ENCODE measurements at places on chromosomes 6 and 20.

DNA sequence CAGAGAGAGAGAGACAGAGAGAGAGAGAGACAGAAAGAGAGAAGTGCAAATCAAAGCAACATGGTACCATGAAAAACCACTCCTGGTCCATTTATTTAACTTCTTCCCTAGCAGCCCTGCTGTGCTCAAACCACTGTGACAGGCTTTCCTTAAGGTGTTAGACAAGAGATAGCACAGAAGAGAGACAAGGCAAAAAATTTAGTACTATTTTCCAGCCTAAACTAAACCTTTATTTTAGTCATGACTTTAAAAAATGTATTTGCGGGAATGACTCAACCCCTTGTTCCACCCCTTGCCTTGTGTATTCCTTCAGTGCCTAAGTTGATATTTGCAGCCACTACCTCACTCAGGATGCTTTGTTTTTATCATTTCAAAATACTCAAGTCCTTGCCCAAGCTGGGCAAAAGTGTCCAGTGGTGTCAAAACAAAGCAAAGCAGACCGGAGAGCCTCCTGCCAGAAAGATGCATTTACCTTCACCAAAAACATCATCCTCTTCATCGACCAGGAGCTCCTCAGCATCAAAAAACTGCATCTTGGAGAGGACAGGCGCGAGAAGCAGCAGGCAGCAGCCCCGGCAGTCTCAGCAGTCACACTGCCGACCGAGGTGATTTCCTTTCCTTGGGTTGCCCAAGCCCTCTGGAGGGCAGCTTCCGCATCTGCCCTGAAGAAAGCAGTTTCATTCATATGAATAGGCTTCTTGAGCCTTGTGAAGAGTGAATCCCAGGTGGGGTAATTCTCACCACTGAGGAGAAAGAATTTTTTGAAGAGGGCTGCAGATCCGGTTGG is at the start of gene RIPOR2:
Gene RIPOR2, minus strand, starts transcription at position 595 of the 787 bp plus-strand sequence. Its CDS starts 62 bp downstream, at position 533.
- no peak for DNase-seq

GRCh38 chr6:16670617-16671051 is 90.6 kb downstream of the ATXN1 start:
- DNase-seq = no peak

DNA sequence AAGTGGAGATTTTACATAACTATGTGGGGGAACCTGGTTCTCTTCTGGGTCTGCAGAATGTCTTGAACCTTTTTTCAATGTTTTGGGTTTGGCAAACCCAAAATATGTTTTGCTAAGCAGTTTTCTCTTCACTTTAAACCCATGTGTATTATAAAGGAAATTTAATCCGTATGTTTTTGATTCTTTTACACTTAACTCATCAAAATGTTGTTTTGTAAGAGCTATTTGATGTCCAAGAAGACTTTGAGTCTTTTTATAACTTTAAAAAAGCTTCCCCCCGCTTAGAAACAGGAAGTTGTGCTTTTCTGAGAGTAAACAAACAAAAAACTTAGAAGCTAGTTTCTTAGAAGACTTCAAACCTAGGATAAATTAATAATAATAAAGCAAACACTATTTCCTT is 81.9 kb upstream of the CEP162 start:
- DNase-seq = no peak

GRCh38 chr20:31835977-31836852 is 9.2 kb downstream of the FOXS1 start:
- DNase-seq = no peak

DNA sequence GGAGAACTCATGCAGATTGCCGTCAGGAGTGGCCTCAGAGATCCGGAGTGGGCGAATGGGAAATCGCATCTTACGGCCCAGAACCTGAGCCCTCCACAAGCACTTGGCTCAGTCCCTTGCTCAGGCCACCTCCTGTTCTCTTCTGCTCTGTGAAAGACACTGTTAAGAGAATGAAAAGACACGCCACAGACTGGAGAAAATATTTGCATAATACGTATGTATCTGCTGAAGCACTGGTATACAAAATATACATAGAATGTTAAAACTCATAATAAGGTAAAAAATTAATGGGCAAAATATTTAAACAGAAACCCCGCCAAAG is 838 bp upstream of the POM121L2 start:
- no peak for DNase-seq

DNA sequence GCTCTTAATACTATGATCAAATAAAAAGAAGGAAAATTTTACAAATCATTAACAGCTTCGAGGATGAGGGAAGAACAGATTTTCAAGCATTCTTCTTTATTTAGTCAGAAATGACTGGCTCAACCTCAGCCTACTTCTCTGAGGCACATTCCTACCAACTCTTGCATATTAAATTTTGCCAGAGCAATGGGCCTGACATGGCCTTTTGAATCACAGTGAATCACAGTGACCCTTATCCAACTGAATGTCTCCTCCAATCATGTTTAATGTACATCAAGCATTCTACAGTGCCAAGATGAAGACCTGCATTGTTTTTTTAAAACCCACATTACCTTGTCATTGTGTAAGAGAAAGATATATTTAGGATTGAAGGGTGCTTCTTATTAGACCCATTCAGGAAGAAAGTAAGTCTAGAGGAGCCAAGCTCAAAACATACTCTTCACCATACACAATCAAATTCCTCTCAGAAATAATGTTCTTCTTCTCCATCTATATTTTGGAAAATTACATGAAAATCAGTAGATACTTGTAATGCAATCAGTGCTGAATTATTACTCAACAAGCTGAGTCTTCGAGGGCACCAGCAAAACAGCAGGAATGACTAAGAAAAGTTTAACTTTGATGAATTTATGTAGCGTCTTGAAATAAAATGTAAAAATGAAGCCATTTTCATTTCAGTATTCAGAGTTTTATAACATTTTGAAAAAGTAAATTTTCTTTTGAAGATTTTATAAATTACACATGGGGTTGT is 44.1 kb upstream of the MOXD1 start:
- no peak for DNase-seq

- DNase-seq = no peak
These were observed 3.3 kb downstream of the TMEM244 start for GRCh38 chr6:129857838-129858237.

GRCh38 chr6:17985934-17986655 is 1.3 kb downstream of the KIF13A start:
- DNase-seq = no peak

- DNase-seq = no peak
These were observed 35.8 kb upstream of the FAM83D start for GRCh38 chr20:38890497-38890818.

DNA sequence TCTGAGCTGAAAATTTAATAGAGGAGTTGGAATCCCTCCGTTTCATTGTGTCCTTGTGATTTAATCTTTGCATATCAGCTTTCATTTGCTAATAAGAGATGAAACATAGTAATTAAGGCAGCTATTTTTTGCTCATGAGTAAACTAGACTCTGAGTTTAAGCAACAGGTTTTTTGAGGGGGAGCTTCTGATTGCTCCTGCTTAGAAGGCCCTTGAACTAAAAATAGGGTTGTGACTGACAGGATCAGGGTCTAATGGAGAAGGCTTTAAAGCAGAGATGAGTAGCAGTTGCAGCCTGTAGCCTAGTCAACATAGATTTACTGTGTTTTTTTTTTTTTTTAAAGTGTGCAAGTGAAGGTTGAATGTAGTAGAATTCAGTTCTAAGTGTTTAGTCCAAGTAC is 17.4 kb downstream of the HSF2 start:
- DNase-seq = no peak

DNA sequence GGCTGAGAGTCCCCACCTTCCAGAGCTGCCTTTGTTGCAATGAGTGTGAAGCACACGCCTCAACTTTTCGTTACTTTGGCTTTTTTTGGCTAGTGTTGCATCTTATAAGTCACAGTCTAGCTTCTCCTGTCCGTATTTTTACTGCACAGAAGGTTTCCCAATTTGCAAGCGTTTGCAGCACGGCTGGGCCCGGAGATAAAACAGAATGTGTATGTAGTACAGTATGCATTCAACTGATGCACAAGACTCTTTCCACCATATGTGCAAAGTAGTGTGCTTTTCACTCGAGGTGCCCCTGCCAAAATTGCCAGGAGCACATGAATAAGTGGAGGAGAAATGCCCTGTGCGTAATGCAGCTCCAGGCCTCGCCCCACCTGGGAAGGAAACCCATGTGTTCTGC is 79.6 kb downstream of the SOBP start:
- no peak for DNase-seq

DNA sequence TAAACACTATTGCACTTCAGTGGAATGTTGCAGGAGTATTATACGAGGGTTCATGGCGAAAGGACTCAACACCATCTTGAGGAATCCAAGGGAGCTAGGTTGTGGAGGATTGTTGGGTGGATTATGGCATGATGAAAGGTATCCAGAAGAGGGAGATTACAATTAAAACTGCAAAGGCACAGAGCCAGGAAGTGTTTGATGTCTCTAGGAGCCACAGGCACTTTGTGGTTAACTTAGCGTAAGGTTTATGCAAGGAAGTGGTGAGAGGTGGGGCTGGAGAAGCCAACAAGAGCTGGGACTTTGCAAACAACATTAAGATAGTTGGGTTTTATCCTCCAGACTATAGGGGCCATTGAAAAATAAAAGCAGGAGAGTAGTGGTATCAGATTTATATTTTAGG is 86.6 kb upstream of the TPD52L1 start:
- no peak for DNase-seq

DNA sequence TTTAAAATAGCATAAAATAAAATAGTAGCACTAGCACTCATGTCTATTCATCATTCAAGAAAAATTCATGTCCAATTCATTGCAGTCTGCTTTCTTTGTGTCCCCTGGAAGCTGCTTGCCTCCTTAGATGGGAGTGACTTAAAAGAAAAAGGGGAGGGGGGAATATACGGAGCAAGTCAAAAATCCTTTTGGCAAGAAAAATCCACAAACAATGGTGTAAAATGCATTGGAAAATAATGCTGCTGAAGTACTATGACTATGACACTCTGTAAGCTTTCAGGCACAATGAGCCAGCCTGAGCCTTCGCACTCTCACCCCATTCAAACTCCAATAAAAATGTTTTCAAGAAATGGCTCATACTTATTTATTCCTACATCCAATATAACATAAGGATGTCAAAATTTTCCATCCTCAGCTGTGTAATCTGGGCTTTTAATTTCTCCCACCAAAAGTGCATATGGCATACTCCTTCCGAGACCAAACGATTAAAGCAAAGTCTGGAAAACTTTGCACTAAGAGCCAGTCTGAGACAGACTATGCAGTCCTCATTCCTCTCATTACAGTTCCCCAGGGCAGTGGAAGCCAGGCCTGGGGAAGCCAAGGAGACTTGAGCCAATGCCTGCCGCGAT is 790 bp downstream of the NEDD9 start:
- DNase-seq = no peak

GRCh38 chr6:134077301-134077700 is 24.9 kb upstream of the SLC2A12 start:
- DNase-seq = no peak

GRCh38 chr6:66851930-66852329 is 1144.9 kb upstream of the EYS start:
- DNase-seq = no peak

DNA sequence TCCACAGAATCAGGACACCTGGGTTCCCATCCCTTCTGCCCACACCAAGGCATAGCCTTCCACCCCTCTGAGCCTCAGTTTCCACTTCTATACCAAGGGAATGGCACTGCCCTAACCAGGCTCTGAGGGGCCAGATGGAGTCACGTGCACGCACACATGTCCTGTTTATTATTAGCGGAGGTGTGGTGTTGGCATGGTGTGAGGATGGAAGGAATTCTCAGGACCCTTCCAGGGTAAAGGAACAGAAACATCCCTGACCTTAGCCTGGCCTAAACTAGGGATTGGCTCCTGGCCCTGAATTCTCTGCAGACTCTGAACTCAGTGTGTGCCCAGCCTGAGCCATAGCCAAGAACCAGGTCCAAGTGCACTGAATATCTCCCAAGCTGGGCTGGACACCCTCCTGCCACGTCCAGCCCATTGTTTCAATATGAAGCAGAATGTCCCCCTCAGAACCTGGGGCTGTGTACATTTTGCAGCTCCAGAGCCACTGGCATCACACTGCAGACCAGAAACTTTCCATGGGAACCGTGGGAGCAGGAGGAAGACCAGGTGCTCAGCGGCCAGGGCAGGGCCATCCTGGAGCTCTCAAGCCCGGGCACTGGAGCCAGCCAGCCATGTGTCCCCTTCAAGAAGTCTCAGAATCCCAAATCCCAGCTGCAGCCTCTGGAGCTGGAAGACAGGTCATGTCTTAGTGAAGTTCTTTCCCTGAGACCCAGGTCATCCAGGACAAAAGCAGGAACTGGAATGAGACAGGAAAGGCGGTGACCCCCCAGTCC is 208.4 kb downstream of the ANKRD60 start:
- DNase-seq = no peak

- no peak for DNase-seq
These were observed 10.9 kb downstream of the BANF2 start for GRCh38 chr20:17710379-17711266.

DNA sequence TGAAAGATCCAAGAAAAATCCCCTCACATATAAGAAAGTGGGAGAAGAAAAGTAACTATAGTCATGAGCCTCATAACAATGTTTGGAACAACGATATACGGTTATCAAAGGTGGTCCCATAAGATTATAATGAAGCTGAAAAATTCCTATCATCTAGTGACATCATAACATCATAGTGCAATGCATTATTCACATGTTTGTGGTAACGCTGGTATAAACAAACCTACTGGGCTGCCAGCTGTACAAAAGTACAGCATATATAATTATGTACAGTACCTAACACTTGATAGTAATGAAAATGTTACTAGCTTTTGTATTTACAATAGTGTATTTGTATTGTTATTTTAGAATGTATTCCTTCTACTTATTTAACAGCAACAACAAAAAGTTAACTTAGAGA is 240.7 kb downstream of the RNGTT start:
- no peak for DNase-seq

DNA sequence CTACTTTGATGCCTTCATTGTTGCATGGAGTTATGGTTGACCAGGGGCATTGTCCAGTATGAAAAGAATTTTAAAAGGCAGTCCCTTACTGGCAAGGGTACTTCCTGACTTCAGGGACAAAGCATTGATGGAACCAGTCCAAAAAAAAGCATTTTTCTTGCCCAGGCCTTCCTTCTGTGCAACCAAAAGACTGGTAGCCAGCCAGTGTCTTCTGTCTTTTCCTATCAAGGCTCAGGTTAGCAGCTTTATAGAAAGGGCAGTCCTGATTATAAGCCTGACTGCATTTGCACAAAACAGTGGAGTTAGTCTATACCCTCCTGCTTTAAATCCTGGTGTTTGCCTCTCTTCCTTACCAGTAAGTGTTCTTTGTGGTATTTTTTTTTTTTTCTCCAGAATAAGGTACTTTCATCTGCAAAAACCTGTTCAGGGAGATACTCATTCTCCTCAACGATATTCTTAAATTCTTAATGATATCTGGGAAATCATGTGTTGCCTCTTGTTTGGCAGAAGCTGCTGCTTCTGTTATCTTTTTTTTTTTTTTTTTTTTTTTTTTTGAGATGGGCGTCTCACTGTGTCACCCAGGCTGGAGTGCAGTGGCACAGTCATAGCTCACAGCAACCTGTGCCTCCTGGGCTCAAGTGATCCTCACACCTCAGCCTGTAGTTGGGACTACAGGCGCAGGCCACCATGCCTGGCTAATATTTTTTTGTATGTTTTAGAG is 33.9 kb downstream of the SCAF8 start:
- no peak for DNase-seq

- DNase-seq = no peak
These were observed 222.0 kb upstream of the SGK1 start for GRCh38 chr6:134539865-134540323.

All from NCI-H1694 (cell line).